ENCODE measurements at places on chromosomes 13 and 19.

DNA sequence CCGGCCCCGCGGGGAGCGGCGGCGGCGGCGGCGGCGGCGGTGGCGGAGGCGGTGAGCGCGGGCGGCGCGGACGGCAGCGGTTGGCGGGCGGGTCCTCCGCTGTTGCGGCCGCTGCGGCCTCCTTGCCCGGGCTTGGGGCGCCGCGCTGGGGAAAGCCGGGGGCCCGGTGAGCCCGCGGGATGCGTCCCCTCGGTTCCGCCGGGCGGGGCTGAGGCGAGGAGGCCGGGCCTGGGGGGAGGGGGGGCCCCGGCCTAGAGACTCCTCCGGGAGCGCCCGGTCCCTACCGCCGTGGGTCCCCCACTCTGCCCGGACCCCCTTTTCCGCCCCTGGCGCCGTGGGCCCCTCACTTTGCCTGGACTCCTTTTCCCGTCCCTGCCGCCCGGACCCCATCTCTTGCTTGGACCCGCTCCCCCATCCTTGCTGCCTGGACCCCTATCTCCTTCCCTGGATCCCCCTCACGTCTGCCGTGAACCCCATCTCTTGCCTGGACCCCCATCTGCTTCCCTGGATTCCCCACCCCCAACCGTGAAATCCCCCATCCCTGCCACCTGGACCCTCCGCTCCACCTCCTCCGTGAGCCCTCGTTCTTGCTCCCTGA lies 28.6 kb upstream of the NDUFS7 start:
- no peak for DNase-seq

- no peak for DNase-seq
These were observed 139.3 kb downstream of the IRS2 start for GRCh38 chr13:109647053-109647452.

DNA sequence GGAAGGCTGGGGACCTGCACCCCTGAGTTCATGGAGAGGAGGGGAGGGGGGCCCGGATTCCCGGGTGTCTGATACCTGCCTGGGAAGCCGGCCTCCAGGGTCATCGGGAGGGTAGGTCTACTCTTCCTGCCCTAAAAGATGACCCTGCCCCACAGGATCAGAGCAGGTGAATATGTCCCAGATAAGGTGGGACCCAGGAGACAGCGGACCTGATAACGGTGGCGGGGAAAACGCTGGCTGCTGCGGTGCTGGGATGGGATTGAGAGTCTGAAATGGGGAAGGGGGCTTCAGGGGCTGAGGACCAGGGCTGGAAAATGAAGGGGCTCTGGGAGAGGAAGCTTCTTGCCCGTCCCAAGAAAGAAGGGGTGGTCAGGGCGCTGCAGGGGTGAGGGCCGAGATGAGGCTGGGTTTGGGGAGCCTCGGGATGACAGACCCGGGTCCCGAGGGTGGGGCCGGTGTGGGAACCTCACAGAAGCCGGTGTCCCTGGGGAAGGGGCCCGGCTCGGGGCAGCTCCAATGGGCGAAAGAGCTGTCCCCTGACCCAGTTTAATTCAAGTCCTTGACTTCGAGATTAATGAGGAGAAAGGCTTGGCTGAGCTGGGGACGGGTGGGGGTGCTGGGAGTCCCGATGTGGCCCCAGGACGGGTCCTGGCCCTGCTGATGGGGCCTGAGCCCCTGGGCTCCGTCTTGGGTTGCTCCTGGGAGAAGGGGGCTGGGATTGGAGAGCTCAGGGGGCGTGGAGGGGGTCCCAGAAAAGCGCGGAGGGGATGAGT lies 823 bp downstream of the TTYH1 start:
- DNase-seq = no peak

DNA sequence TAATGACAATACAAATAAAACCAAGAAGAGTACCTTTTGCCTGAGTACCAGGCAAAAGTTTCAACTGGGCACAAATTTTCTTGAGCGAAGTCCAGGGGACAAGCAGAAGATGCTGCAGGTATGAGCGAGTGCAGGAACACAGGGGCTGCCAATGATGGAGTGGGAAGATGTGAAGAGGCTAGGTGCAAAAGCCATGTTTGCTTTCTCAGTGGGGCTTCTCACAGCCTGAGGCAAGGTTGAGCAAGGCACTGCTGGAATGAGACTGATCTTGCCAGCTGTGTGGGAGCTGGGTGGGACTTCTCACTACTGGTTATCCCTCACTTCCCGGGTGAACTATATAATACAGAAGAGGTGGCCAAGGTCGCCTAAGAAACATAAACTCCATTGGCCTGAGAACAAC lies 1200.7 kb downstream of the SLITRK1 start:
- no peak for DNase-seq

DNA sequence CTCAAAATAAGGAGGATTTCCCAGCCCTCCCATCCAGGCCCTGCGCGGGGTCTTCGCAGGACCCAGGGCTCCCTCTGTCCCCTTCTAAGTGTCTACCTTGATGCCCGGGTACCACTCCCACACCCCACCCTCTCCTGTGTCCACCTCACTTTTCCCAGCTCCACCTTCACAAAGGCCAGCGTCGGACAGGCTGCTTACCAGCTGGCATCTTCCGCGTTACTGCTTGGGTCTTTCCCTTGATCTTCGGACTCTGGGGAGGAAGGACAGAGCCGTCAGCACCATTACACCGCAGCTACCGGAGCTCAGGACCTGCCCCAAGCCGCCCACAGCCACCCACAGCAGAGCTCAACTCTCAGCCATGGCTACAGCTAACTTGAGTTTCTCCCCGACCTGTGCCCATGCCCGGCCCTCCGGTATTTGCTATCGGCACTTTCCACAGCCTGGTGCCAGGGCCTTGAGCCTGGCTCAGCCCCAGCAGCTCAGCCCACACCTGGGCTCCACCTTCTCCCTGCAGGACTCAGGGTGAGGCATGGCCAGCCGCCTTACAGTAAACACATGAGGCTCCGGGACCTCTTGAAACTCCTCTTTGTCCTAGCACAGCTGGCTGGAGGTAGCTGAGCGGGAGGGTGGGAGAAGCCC lies 3.8 kb downstream of the C13orf46 start:
- no peak for DNase-seq

GRCh38 chr13:79745081-79745480 lies 264.1 kb downstream of the NDFIP2 start:
- no peak for DNase-seq

DNA sequence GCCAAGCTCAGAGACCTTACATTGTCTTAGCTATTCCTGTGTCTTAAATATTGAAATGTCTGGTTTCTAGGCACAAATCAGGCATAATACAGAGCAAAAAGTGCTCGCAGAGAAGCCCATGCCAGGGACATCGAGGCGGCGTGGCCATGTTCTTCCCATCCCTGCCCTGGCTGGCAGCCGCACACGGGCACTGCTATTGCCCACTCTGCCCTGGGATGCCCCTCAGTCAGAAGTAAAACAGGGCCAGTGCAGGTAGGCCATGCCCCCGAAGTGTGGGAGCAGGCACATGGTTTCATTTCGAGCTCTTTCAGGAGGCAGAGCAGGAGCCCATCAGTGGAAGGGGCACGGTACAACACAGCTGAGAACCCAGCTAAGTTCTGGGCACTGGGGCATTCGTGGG lies 113.5 kb downstream of the COL4A1 start:
- no peak for DNase-seq

GRCh38 chr19:55220525-55220924 lies 8.0 kb downstream of the TMEM86B start:
- DNase-seq = no peak

DNA sequence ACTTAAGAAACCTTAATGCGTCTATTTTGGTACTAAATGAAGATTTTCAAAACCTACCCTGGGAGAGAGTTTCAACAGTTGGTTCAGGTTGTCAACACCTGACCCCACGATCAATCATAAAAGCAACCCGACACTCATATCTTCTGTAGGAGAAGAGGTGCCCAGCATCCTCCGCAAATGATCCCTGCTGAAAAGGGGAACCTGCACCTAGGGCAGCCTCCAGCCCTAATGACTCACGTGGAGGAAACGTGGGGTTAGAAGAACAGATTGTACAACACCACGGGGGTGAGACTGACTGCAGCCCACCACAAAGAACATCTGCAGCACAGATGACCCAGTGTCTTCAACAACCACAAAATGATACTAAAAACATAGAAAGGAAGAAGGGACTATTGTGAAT lies 116.3 kb downstream of the RAB20 start:
- DNase-seq = no peak

DNA sequence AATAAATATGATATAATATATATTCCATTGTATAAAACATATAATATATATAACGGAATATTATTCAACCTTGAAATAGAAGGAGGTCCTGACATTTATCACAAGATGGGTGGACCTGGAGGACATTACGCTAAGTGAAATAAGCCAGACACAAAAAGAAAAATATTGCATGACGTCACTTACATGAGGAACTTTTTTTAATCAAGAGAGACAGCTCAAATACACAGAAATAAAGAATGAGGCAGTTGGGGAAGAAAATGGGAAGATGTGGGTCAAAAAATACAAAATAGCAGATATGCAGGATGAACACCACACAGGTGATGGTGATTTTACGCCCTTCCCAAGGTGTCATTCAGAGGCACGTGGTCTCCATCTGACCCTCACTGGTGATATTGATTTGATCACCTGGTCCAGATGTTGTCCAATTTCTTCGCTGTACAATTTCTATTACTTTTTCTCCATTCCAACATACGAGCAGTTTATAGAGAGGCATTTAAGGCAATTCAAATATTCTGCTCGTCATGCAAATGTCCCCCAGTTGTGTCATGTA lies 513 bp upstream of the ZNF317 start:
- no peak for DNase-seq

- DNase-seq = no peak
These were observed 69.9 kb upstream of the RAP2A start for GRCh38 chr13:97364031-97364430.

DNA sequence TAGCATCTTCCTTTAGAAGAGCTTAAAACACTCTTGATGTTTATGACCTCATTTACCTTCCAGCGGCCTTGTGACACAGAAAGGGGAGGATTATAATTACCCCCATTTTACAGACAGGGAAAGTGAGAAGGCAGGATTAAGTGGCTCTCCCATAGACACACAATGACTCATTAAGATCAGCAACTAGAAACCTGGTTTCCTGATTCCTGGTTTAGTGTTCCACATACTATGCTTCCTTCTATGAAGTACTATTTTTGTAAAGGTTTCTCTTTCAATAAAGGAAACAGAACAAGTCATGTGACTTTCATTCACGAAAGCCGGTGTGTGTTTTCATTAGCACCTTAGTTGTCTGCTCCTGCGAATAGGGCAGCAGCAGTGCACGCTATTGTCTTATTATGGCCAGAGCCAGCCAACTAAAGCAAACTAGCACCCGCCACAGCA lies 8.3 kb downstream of the IRS2 start:
- no peak for DNase-seq

- DNase-seq = no peak
These were observed 5.6 kb downstream of the BCAM start for GRCh38 chr19:44814517-44814916.

- DNase-seq = no peak
These were observed 44.3 kb downstream of the BBC3 start for GRCh38 chr19:47186446-47187334.

- DNase-seq = no peak
These were observed 4.9 kb downstream of the PRR12 start for GRCh38 chr19:49595819-49596404.

- DNase-seq = no peak
These were observed 113.5 kb downstream of the COG6 start for GRCh38 chr13:39768962-39769361.

DNA sequence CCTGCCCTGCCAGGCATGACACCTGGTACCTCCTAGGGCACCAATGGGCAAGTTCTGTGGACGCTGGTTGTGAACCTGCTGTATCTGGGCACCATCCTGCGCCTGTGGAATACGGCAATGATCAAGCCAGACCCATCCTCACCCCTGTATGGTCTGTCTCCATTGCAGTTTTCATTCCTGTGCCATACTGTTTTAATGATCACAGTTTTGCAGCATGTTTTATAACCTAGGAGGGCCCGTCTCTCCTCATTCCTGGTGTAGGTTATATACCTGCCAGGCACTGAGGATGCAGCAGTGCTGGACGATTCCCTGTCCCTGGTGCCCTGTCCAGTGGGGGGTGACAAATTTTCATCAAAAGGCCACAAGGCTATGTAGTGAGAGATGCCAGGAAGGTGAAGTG lies 5.6 kb downstream of the TBC1D17 start:
- no peak for DNase-seq

GRCh38 chr13:42650506-42650905 lies 76.6 kb downstream of the TNFSF11 start:
- peak; percentile 53 for DNase-seq

DNA sequence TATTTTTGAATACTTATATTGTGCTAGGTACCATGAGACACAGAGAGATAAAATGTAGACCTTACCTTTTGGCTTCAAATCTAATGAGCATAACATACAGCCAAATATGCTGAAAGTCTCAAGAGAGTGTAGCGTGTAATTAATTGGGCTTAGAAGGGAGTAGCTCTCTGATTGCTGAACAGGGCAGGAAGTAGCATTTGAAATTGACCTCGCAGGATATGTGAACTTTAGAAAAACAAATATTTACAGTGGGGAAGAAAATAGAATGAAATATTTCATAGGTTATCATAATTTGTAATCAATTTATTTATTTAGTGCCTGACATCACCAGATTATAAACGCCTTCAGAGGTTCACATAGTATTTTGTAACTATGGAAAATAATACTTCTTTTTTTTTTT lies 327.1 kb downstream of the RFC3 start:
- no peak for DNase-seq

DNA sequence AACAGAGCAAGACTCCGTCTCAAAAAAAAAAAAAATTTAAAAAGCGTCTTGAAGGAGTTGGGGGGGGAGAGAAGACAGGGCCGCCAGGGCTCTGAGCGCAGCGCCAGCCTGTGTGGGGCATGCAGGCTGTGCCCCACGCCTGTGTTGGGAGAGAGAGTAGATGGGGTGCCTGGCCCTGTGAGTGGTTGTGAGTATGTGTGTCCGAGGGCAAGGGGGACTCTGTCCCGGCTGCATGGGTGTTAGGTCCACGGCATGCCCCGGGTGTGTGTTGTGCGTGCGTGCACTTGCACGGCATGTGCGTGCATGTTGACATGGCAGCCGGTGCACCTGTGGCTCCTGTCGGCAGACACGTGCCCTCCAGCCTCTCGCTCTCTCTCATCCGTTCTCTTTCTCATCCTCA lies 3.4 kb downstream of the MAP2K7 start:
- no peak for DNase-seq

- DNase-seq = no peak
These were observed 147.2 kb upstream of the KLHL1 start for GRCh38 chr13:70255406-70255991.

- peak; percentile 30 for DNase-seq
These were observed 2.5 kb upstream of the DCT start for GRCh38 chr13:94481941-94482340.

- DNase-seq = no peak
These were observed 23.5 kb downstream of the CEACAM16 start for GRCh38 chr19:44722131-44723121.

GRCh38 chr13:85461621-85462020 lies 337.6 kb downstream of the SLITRK6 start:
- no peak for DNase-seq

- DNase-seq = no peak
These were observed 2.6 kb downstream of the SIGLEC5 start for GRCh38 chr19:51627491-51628138.
